Pancreas (tissue), 10 donors: ENCODE measurements at places on chromosomes 1 and 21. TPM values are rescaled to one million over a fixed set of nuclear protein-coding genes. Genes with fewer than 3 reads are reported as not detected.

The SH3BGR gene
- polyA plus RNA-seq = 7.3 TPM

The LAPTM5 gene
- 12.5 TPM for polyA plus RNA-seq

The RIMS3 gene
- 0.49 TPM for polyA plus RNA-seq

The PMVK gene
- polyA plus RNA-seq = 32.4 TPM

The MFSD2A gene
- 0.68 TPM for polyA plus RNA-seq

The CELA2A gene
- polyA plus RNA-seq = 2,295 TPM

The SLAMF1 gene
- polyA plus RNA-seq = 0.19 TPM

The SLAMF9 gene
- polyA plus RNA-seq = not detected

The RCSD1 gene
- 1.9 TPM for polyA plus RNA-seq

The C1orf94 gene
- polyA plus RNA-seq = not detected

The PLEKHA6 gene
- polyA plus RNA-seq = 18.5 TPM
